EH (cell line): ENCODE measurements at places on chromosomes 7 and 10.
A peak's percentile ranks its signal among the peaks of the same experiment; 100 is the strongest.

DNA sequence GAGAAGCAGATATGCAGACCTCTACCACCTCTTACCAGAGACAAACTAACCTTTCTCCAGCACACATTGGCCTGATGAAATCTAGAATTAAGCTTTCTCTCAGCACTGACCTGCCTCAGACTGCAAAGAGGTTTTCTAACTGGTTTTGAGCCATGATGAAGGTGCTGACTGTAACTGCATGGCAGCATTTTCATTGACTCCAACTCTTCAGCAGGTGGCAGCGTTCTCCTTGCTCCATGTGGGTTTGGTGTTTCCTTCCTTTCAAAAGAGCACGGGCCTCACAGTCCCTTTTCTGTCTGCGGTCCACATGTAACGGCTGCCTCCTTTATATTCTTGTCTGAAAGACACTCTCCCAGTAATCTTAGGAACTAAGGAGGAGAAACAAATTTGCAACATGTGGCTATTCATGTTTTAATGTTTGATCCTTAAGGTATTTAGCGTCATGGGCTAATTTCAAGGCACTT is 12.6 kb downstream of the KLLN start:
- peak; percentile 74 for DNase-seq

GRCh38 chr7:46054272-46054671 is 133.2 kb upstream of the IGFBP3 start:
- DNase-seq, result peak; percentile 54

DNA sequence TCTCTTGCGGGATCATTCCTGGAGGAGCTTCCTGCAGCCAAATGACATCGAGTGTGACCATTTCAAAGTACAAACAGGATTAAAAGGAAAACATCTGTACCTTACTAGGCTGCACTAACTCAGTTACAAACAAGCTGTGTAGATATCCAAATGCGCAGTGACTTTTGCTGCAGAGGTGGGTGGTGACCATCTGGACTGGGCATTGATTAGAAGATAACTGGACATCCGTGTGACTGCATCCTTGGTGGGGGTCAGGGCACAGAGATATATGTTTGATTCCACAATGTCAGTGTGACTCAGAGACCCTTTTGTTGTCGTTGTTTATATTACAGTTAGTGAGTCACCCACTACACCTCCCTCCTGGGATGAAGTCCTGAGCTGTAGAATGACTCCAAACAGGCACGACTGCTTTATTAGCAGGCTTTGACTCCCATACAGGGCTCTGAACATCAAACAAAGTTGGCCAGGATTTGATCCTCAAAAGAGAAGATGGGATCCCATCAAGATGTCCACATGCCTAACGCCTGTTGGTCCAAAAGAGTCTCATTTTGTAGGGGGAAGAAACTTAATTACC is 56.7 kb upstream of the SDK1 start:
- peak; percentile 9 for DNase-seq

GRCh38 chr10:120587061-120587460 is 130.0 kb downstream of the PLPP4 start:
- no peak for DNase-seq

DNA sequence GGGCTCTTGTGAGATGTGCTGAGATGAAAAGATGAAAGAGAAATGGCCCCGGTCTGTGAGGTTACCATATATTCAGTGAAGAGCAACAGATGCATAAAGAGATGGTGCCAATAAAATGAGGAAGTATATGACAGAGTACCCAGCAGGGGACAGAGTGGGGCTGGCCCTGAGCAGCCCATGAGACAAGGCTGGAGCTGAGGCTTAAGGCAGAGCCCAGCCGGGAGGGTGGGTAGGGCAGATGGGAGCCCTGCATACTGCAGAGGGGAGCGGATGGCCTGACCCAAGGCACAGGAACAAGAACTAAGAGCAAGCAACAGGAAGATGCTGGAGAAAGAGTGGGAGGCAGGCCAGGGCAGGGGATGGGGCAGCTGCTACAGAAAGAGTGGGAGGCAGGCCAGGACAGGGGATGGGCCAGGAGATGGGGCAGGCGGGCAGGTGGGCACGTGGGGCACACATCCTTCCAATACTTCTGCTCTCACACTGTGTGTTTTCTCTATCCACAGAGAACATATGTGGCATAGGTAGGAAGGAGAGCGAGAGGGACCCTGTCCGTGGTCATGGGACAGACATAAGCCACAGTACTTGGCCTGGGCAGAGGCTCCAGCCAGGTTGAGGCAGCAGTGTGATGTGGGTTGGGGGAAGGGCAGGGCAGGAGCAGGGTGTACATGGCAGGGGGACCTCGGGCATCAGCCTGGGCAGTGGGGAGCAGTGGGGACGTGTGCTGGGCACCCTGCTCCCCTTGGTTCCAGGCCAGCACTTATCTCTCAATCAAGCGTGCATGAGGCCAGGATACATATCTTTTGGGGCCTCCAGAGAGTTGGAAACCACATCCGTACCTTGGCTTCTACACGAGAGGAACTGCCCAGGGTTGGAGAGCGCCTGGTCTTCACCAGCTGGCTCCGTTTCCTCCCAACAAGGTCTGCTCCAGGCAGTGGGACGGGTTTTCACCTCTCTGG is 91.6 kb upstream of the IKZF1 start:
- DNase-seq, result no peak

GRCh38 chr10:56763090-56763489 is 402.0 kb upstream of the ZWINT start:
- no peak for DNase-seq

DNA sequence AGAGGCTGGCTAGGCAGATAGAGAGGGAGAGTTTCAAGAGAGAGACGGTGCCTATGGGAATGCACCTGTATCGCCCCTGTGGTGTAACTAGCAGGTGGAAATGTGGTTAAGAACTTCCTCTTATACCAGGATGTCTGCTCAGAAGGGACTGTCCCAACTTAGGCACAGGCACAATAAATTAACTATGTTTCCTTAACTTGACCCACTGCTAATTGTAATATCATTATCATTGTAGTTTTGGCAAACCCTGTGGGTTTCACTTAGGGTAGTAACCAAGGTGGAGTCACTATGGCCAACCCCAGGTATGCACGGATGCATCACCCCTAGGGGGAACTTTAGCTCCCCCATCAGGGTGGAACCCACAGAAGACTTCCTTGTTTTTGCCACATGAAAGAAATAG is 455.7 kb downstream of the DGKB start:
- no peak for DNase-seq

DNA sequence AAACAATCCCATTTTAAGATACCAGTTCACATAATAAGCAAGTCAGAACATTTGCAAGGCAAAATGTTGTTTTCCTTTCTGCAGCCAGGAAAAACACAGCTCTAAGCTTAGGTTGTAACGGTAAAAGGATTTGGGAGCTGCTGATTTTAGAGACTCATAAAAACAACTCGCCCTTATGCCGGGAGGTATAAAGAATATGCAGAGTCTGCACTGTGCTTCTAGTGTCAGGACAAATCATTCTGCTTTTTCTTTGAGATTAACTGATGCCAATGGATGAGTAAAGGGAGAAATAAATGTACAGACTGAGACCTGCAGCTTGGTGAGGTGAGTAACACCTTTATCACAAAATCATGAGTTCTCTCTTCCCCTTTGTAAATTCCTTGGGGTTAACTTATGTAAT is 2.0 kb upstream of the SFR1 start:
- no peak for DNase-seq

- DNase-seq, result peak; percentile 87
Measured at GRCh38 chr10:113751181-113751732, at the start of gene PLEKHS1. PLEKHS1 (plus strand) TSS chr10:113751682; CDS start chr10:113755278, 3,596 bp downstream.

GRCh38 chr7:35792873-35793489 is 7.9 kb upstream of the SEPTIN7 start:
- DNase-seq, result peak; percentile 51

GRCh38 chr10:43145311-43145710 is 7.1 kb downstream of the CSGALNACT2 start:
- DNase-seq, result no peak

GRCh38 chr10:48476279-48476982 is 128.4 kb downstream of the ARHGAP22 start:
- no peak for DNase-seq

- no peak for DNase-seq
Measured at GRCh38 chr7:82200601-82201000, 243.0 kb downstream of the CACNA2D1 start.

GRCh38 chr10:9069136-9069535 is 1014.6 kb downstream of the GATA3 start:
- DNase-seq, result no peak

DNA sequence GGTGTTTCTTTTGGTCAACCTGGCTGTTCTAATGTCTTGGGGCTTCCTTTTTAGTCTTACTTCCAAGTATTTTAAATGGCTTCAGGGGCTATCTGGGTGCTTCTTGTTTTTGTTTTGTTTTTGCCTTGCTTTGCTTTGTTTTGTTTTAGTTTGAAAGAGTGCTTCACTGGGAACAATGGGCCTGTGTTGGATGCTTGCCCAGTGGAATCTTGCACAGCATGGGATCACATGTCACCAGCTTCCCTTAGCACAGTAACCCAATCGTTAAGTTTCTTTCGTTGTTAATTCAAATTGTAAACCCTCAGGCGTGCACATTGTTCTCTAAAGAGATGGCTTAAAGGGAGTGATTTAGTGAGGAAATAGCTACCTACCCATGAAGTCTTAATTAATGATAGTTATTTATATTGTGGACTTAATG is 8.9 kb downstream of the COL17A1 start:
- DNase-seq, result peak; percentile 54

DNA sequence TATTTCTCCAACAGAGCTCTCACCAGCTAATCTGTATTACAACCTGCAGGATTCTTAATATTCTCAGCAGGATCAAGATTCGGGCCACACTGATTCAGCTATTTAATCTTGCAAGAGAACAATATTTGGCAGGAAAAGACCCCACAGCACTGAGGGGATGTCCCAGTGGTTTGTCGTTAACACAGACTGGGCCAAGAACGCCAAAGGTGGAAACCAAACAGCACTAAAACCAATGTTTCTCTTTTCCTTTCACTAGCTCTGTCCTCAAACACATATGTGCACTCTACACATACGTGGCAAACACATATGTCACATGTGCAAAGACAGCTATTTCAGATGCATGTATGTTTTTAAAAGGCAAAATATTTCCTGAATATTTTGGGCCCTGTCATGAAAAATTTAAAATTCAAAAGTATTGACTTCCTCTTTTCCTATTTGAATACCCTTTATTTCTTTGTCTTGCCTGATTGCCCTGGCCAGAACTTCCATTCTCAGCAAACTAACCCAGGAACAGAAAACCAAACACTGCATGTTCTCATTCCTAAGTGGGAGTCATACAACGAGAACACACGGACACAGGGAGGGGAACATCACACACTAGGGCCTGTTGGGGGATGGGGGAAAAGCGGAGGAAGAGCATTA is 51.7 kb upstream of the NEBL start:
- no peak for DNase-seq

- DNase-seq, result no peak
Measured at GRCh38 chr7:90708841-90709317, 112.8 kb downstream of the CDK14 start.

GRCh38 chr10:17842641-17843040 is 33.5 kb downstream of the MRC1 start:
- no peak for DNase-seq

GRCh38 chr7:139854124-139854511 is 25.1 kb downstream of the TBXAS1 start:
- DNase-seq, result peak; percentile 62

DNA sequence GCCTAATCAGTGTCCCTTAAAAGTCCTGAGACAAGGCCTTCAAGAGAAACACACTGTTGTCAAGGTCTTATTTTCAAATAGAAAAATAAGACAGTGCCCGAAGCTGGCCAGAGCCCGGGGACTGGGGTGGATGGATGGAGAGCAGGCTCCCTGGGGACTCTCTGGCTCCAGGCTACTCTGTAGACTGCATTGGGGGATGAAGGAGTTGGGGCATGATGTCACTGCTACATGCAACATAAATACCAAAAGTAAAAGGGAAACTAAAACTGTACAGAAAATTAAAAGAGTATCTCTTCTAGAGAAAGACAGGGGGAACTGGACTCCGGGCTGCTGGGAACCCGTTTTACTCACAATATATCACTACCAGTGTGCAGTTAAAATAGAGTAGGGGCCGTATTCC is 629.8 kb downstream of the KCNMA1 start:
- DNase-seq, result peak; percentile 28

- DNase-seq, result peak; percentile 27
Measured at GRCh38 chr7:107025449-107026103, 18.9 kb upstream of the PRKAR2B start.

GRCh38 chr10:6119423-6119822 is 30.6 kb downstream of the RBM17 start:
- no peak for DNase-seq

- DNase-seq, result peak; percentile 63
Measured at GRCh38 chr7:117386110-117386706, 41.1 kb downstream of the ASZ1 start.

- no peak for DNase-seq
Measured at GRCh38 chr7:117066668-117067067, 113.4 kb downstream of the ST7 start.

- peak; percentile 10 for DNase-seq
Measured at GRCh38 chr7:131921016-131921415, 364.6 kb upstream of the PODXL start.

DNA sequence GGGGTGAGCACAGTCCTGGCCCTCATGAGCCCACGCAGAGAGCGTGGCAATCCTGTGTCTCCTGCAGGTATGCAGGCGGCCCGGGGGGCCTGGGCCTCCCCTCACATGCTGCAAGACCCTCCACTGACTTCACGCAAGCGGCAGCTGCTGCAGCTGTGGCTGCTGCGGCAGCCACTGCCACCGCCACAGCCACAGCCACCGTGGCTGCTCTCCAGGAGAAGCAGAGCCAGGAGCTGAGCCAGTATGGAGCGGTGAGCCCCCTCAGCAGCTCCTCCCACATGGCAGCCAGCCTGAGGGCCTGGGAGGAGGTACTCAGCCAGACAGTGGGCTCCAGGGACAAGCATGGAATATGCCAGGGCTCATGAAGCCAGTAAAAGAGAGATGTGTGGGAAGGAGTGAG is 8.7 kb downstream of the ZMIZ2 start:
- DNase-seq, result no peak

DNA sequence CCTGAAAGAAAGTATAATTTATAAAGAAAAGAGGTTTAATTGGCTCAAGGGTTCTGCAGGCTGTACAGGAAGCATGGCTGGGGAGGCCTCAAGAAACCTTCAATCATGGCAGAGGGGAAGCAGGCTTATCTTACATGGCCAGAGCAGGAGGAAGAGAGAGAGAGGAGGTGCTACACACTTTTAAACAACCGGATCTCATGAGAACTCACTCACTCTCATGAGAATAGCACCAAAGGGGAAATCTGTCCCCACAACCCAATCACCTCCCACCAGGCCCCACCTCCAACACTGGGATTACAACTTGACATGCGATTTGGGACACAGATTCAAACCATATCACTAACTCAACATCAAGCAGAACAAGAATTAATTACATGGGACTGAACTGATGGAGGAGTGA is 6.9 kb upstream of the ZNF485 start:
- no peak for DNase-seq
